ENCODE measurements at places on chromosomes 7 and 10.

DNA sequence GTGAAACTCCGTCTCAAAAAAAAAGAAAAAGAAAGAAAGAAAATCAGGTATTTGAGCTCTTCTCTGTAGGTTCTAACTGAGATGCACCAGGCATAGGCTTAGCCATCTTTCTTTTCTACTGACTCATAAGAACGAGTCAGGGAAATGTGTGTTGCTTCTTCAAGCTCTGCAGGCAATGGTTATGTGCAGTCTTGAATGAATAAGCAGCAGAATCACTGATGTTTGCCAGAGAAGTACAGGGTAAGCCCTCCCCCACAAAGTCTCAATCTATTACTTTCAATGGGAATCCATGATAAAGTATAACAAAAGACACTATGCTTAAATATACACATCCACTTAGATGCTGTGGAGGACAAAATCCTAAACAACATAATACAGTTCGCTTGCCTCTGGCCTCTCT, 239.2 kb downstream of the PARD3 start:
- H3K36me3 ChIP-seq: no peaks in the 10 kb centered on the region
- H3K27me3 ChIP-seq: no peaks in the 10 kb centered on the region
- H3K4me1 ChIP-seq: no peaks in the 10 kb centered on the region
- H3K4me3 ChIP-seq: no peak overlapping the region
- DNase-seq: no peak

DNA sequence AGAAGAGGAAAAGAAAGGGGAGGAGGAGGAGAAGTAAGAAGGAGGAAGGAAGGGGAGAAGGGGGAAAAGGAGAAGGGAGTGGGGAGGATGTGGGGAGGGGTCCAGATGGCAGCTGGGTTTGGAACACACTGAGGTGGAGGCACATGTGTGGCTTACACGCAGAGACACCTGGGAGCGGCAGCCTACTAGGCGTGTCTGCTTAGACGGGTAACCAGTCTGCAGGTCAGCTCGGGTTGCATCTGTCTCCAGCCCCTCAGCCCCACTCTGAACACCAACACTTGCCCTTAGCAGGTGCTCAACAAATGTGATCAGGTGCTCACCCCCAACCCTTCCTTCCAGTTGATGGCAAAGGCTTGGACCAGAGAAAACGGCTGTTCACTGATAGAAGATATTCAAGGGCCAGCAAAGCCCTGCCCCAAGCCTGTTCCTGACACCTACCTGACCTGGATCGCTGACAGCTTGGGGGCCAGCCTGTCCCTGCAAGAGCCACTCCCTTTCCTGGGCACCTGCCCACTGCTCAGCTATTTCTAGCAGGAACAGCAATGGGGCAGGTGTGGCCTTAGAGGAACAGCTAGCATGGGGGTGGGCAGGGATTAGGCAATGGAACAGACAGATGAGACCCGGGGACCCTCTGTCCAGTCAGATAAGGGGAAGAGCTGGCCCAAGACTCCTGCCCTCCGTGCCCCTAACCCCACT, 70.5 kb downstream of the SH3PXD2A start:
- H3K27ac ChIP-seq: no peak overlapping the region
- no peak for DNase-seq
- H3K36me3 ChIP-seq: no peaks in the 10 kb centered on the region
- peaks cover 4% of the 10 kb centered on the region for H3K4me1 ChIP-seq
- no peak overlapping the region for H3K4me3 ChIP-seq

GRCh38 chr7:141737118-141737835, 881 bp upstream of the SSBP1 start:
- H3K27me3 ChIP-seq: no peaks in the 10 kb centered on the region
- DNase-seq: peak; percentile 20
- peaks cover 31% of the 10 kb centered on the region for H3K36me3 ChIP-seq
- H3K4me3 ChIP-seq: peak overlapping the region; percentile 99
- peaks cover 35% of the 10 kb centered on the region for H3K4me1 ChIP-seq
- H3K27ac ChIP-seq: peak overlapping the region; percentile 98

DNA sequence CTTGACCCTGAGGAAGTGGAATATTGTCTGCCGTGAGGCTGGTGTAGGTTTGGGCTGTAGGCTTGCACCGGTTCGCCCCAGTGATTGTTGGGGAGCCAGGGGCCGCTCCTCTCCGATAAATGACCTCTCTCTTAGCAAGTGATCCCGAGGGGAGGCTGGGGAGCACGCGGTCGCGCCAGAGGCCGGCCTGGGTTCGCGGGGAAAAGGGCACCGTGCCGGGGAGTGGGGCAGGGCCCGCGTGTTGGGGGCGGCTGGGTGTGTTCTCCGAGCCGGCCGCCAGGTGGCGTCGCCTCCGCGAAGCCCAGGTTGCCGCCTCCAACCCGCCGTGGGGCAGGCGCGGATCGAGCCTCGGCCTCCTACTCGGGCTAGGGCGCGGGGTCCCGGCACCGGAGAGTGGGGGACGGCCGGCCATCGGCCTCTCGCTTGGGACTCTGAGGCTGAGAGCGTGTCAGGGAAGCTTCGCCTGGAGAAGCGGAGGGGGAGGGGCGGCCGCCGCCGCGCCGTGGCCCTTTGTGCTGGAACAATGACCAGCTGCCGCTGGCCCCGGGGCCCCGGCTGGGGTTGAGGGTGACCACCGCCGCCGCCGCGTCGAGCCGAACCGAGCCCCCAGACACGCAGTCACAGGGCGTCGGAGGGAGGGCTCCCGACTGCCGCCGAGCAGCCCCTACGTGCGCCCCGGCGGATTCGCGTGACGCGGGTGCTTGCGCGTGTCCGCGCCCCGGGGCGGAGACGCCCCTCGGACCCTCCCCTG, 442 bp upstream of the LZTS2 start:
- H3K27ac ChIP-seq: peak overlapping the region; percentile 88
- H3K4me3 ChIP-seq: peak overlapping the region; percentile 78
- DNase-seq: peak; percentile 78
- peaks cover 20% of the 10 kb centered on the region for H3K4me1 ChIP-seq
- no peaks in the 10 kb centered on the region for H3K27me3 ChIP-seq
- H3K36me3 ChIP-seq: peaks cover 5% of the 10 kb centered on the region

- H3K27ac ChIP-seq: no peak overlapping the region
- peaks cover 13% of the 10 kb centered on the region for H3K4me1 ChIP-seq
- H3K27me3 ChIP-seq: no peaks in the 10 kb centered on the region
These were observed 50.9 kb upstream of the SGMS1 start for GRCh38 chr10:50674469-50675254.

All from activated CD8-positive, alpha-beta T cell treated with anti-CD3 and anti-CD28 coated beads for 36 hours (primary cell).